ENCODE measurements at places on chromosomes 6 and 20.

DNA sequence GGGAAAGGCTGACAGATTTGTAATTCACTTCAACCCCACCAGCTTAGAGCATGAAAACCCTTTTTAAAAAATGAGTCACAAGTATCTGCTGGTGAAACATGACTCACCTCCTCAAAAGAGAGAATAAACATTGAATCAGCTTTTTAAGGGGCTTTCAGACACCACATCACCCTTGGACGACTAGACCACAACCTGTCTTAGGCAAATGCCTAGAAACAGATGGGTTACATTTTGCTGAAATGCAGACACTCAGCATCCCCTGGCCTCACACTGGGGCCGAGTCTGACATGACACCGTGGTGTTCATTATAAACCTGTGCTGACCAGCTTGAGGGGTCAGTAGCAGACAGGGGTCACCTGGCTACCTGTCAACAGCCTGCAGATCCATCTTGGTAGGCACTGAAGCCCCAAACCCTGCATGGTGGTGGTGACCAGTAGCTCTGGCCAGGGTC, 175.3 kb upstream of the CST7 start:
- peaks cover 16% of the 10 kb centered on the region for H3K27me3 ChIP-seq
- peaks cover 2% of the 10 kb centered on the region for H3K4me1 ChIP-seq
- H3K4me3 ChIP-seq: no peak overlapping the region
- H3K27ac ChIP-seq: no peak overlapping the region
- no peaks in the 10 kb centered on the region for H3K36me3 ChIP-seq

GRCh38 chr6:156600678-156601077, 176.5 kb upstream of the ARID1B start:
- peaks cover 2% of the 10 kb centered on the region for H3K4me1 ChIP-seq
- no peaks in the 10 kb centered on the region for H3K36me3 ChIP-seq
- H3K4me3 ChIP-seq: no peak overlapping the region
- no peak overlapping the region for H3K27ac ChIP-seq
- no peak for DNase-seq

GRCh38 chr6:163252061-163252591, 162.4 kb upstream of the QKI start:
- H3K36me3 ChIP-seq: no peaks in the 10 kb centered on the region
- no peak for DNase-seq
- peaks cover 3% of the 10 kb centered on the region for H3K4me1 ChIP-seq
- no peak overlapping the region for H3K27ac ChIP-seq
- H3K27me3 ChIP-seq: peaks cover 6% of the 10 kb centered on the region
- H3K4me3 ChIP-seq: no peak overlapping the region

GRCh38 chr20:36779656-36780025, 6.1 kb upstream of the DSN1 start:
- no peak overlapping the region for H3K4me3 ChIP-seq
- no peak for DNase-seq
- H3K27me3 ChIP-seq: no peaks in the 10 kb centered on the region
- H3K36me3 ChIP-seq: no peaks in the 10 kb centered on the region

DNA sequence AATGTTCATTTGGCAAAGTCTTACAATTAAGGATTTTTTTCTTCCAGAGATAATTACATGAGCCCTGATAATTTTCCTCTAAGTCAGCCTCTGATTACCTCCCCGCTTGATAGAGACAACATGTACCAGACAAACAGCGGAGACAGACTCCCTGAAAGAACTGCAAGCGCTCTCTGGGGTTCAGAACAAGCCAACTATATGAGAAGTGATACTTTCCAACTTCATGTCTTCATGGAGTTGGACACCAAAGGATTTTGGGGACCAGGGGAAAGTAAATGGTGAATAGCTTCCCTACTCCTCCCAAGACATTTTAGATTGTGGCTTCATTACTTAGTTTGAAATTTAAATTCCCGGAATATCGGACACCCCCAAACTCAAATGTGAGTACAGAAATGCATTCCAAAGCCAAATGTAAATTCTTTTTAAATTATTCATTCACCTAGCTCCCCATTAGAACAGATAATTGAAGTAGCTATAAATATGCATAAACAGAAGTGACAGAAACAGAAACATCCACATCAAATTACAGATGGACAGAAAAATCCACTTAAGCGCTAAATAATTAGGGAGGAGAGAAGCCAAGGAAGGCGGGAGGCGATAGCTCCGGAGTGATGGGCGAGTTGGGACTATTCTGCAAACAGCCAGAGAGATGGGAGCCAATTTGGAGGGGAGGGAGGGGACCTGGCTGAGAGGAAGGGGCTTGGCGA, 129.7 kb upstream of the AKAP12 start:
- no peak overlapping the region for H3K27ac ChIP-seq
- DNase-seq: no peak
- H3K36me3 ChIP-seq: peaks cover under 1% of the 10 kb centered on the region
- no peaks in the 10 kb centered on the region for H3K4me1 ChIP-seq
- H3K4me3 ChIP-seq: no peak overlapping the region

DNA sequence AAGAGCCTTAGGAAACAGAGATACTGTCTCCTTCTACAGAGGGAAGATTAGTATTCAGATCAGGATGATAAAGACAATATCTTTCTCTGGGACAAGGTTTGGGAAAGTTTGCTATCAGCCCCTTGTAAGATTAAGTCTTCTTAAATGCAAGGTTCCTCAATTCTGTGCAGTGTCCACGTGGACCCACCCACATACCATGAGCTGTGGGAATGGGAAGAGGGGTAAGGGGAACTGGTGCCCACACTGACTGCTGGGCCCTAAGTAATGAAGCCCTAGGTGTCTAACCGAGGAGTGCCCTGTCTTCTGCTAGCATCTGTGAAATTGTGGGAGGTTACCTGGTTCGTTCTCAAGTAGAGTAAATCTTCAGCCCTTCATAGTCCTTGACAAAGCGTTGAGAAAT, 5.8 kb upstream of the SSTR4 start:
- H3K4me1 ChIP-seq: no peaks in the 10 kb centered on the region
- no peaks in the 10 kb centered on the region for H3K36me3 ChIP-seq
- no peak overlapping the region for H3K27ac ChIP-seq
- no peak for DNase-seq
- peaks cover 13% of the 10 kb centered on the region for H3K27me3 ChIP-seq

All from activated naive CD8-positive, alpha-beta T cell treated with anti-CD3 and anti-CD28 coated beads for 36 hours (primary cell).